ENCODE measurements at places on chromosomes 5 and 9.
A peak's percentile ranks its signal among the peaks of the same experiment; 100 is the strongest.

- DNase-seq: no peak
Measured at GRCh38 chr9:7210854-7211637, 453.3 kb downstream of the KDM4C start.

GRCh38 chr9:93437996-93438395 is 13.5 kb upstream of the FAM120A start:
- no peak for DNase-seq

DNA sequence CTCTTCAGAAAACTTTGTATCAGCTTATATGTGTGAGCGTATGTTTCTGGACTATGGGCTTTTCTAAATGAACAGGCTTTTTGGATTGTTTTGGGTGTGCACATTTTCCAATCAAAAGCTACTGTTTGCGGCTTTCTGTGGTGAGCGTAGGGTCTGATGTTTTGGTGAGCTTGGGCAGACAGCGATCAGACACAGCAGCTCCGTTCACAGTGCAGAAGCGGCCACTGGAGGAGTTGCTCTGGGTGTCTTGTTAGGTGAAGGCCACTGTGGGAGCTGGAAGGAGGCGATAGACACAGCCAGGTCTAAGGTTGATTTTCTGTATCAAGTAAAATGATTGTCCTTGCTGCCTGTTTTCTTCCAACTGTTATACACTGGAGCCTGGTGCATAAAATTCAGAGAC is 11.1 kb downstream of the PRRC2B start:
- no peak for DNase-seq

DNA sequence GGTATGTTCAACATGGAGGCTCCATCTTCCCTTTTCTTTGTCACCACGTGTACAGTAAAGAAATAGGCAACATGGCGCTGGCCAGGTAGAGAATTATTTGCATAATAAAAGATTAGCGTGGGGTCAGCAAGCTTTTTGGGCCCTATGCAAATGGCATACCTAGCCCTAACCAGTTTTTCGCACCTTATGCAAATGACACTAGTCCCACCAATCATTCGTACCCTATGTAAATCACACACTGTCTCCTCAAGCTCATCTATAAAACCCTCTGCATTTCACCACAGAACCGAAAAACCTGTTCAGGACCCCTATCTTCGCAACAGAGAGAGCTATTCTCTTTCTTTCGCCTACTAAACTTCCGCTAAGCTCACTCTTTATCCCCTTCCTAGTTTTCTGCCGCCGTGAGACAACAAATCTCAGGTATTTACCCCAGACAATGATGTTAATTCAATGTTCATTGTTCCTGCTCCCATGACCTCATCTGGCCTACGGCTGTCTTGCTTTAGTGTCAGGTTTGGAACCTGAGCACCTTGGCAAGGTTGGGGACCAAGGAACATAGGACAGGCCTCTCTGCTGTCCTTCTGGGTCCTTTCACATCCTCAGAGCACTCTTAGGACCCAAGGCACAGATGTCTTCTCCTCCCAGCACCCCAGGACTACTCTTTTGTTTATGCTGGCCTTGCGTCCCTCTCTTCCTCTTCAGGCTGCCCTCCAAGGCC is 180.7 kb upstream of the RAI14 start:
- DNase-seq: no peak

DNA sequence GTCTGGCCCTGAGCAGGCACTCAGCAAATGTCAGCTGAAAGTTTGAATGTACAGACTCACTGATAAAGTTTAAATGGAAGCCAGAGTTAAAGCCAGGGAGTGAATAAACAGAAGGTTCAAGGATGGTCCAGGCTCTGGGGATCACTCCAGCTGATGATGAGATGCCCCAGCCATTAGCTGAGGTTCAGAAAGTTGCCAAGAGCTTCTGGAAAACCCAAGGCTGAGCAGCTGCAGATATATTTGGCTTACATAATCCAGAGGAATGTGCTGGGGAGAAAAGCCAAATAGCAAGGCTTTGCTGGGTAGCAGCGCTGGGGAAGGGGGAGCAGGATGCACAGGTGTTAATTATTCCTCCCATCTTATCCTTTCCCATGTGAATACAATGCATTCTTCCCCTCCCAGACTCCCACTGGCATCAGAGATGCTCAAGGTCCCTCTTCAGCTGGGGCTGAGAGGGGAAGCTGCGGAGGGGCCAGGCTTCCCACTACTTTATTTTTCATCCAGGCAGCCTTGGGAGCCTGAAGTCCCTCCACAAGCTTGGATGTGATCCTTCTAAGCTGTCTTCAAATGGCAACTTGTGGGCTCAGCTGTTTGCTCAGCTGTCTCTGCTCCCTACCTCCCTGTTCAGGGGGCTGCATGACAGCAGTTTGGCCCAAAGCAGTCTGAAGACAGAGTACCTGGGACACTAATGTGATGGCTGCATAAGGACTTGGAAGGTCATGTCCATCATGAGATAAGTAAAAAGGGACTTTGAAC is 341.2 kb downstream of the TRIM32 start:
- no peak for DNase-seq

DNA sequence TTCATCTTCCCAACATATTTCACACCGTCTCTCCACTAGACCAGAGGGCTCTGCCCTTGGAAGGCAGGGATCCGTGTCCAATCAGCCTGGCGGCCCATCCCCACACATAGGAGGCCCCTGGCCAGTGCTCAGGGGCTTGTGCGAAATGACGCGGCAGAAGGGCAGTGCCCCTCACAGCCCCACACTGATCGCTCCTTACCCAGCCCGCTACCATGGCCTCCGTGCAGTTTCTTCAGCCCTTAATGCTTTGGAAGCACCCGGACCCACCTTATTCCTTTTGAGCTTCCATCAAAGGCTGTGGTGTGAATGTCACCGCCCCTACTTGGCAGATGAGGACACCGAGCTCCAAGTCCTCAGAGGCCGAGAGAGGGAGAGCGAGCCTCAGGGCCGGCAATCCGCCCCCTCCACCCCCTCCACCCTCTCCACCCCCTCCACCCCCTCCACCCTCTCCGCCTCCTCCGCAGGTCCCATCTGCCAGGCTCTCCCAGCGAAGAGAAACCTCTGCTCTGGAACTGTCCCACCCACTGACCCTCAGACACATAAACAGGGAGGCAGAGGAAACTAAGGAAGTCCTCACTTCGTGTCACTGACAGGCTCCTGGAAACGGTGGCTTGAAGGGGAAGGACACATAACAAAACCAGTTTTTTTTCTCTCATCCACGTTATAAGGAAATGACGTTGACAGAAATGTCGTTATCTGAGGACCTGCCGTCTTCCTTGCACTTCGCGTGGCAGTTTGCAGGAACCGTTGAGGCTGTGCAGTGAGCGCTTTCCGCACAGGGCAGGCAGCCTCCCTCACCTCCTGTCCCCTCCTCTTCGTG is 13.9 kb downstream of the QSOX2 start:
- DNase-seq: no peak

- no peak for DNase-seq
Measured at GRCh38 chr9:98253565-98253964, 1.9 kb downstream of the TBC1D2 start.

DNA sequence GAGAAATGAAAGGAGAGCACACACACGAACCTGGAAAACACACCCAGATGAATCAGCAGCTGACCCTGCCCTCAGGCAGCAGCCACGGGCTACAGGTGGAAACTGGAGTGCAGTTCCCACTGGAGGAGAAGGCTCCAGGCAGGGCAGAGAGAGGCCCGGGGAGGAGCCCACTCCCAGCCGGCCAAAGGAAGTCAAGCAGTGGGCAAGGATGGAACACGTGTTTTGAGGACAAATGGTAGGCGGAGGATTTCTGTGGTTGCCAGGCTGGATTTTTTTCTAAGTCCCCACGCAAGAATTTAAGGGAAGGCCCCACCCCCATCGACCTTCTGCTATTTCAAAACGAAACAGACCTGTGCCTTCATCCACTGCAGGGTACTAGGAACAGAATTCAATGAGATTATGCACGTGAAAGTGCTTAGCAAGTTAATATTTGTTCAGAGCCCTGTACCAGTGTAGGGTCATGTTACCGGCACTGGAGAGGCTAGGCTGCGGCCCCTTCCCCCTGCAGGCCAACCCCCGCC is 6.8 kb downstream of the EPB41L4B start:
- DNase-seq: no peak

- peak; percentile 29 for DNase-seq
Measured at GRCh38 chr5:67038817-67039603, 157.6 kb downstream of the CD180 start.

GRCh38 chr9:89725271-89725670 is 120.5 kb downstream of the GADD45G start:
- DNase-seq: no peak

GRCh38 chr9:118568704-118569103 is 800.5 kb downstream of the BRINP1 start:
- no peak for DNase-seq

DNA sequence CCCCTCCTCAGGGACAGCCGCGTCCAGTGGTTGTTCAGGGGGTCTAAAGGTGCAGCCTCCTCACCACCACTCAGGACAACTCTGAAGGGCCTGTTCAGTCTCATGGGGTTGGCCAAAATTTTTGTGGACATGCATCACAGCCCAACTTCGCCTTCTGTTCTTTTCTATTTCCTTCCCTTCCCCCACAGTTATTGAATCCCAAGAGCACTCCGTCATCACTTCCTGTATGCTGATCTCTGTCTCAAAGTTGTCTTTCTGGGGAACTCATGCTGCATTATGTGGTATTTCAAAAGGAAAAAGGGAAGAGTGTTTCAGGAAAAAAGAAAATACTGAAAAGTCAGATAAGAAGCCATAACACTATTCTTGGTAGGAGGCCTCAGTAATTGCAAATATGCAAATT is 355.4 kb downstream of the CAAP1 start:
- no peak for DNase-seq

- DNase-seq: no peak
Measured at GRCh38 chr5:102986074-102986473, 133.9 kb downstream of the GIN1 start.

- no peak for DNase-seq
Measured at GRCh38 chr5:138037907-138038633, 5.2 kb upstream of the FAM13B start.

DNA sequence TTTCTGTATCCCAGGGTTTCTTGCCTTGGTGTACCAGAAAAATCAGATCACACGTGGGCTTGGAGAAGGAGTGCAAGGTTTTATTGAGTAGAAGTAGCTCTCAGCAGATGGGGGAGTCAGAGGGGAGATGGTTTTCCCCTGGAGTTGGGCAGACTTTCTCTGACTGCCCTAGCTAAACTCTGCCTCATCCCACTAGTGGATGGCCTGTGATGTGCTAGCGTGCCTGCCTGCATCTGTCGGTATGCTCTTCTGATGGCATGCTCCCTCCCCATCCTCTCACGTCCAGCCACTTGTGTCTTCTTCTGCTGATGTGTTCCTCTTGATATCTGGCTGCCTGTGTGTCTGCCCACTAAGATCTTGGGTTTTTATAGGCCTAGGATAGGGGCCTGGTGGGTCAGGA is 616.1 kb upstream of the RGMB start:
- DNase-seq: no peak

GRCh38 chr5:9329125-9329524 is 216.8 kb downstream of the SEMA5A start:
- no peak for DNase-seq

GRCh38 chr5:122727112-122727541 is 47.8 kb upstream of the SNX2 start:
- DNase-seq: peak; percentile 74

DNA sequence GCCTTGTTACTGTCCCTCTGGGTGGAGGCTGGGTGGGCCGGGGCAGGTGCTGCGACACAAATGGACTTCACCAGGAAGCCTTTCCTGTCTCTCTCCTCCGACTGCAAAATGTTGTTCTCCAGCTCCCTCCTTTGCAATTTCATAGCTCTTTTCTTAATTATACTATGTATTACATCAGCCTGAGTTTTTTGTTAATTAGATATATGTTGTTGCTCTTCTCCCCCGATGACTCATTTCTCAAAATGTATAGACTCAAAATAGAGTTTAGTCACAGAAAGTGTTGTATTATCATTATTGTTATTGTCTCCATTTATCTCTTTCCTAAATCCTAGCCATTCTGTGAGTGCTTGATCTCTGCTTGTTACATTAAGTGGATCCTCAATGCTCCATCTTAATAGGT is 122.4 kb upstream of the OSMR start:
- no peak for DNase-seq

DNA sequence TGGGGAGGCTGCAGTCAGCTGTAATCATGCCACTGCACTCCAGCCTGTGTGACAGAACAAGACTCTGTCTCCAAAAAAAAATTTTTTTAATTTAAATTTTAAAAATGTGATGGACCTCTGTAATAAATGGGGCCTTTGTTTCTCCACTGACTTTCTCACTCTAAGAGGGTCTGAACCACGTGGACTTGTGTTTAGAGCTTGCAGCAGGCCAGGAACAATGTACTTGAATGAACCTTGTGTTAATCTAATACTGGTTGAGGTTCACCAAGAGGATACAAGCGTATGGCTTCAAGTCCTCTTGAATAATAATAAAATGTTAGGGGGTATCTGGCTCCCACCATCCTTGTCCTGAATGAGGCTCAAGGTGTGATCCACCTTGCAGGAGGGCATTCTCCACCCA is 14.4 kb upstream of the SLC2A8 start:
- no peak for DNase-seq

DNA sequence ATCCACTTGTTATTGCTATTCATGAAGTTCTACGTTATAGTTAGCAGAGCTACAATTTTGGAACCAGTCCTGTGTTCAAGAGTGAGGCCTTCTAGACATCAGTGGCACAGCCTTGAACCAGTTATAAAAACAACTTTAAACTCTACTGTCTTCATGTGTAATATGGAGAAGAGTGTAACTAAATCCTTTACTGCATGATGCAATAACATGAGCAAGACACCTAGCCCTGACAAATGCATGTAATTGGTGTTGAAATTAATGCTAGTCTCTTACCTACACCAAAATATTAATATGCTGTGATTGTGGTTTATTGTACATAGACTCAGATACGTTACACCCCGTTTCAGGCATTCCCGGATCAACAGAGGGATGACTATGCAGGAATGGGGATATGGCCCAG is 654.6 kb downstream of the IRX1 start:
- no peak for DNase-seq

DNA sequence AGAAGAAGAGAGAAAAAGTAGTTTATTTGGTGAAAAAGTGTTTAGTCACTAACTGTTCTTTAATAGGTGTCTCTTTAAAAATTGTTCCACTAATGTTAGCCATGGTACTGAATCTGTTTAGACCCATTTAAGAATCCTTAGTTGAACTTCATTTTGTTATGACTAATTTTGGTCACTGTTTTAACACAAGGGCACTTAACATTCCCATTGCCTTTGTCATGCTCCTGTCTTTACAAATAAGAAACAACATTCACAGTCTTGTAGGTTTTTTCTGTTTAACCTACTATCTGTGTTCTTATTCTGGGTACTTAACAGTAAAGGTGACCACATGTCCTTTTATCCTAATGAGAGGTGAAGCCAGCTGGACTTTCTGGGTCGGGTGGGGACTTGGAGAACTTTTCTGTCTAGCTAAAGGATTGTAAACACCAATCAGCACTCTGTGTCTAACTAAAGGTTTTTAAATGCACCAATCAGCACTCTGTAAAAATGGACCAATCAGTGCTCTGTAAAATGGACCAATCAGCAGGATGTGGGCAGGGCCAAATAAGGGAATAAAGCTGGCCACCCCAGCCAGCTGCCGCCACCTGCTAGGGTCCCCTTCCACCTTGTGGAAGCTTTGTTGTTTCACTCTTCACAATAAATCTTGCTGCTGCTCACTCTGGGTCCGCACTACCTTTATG is 116.7 kb downstream of the WDR70 start:
- DNase-seq: peak; percentile 58
